ENCODE measurements at places on chromosomes 1 and 21.

GRCh38 chr1:111030590-111030989, 66.9 kb upstream of the LRIF1 start:
- no peak for DNase-seq

DNA sequence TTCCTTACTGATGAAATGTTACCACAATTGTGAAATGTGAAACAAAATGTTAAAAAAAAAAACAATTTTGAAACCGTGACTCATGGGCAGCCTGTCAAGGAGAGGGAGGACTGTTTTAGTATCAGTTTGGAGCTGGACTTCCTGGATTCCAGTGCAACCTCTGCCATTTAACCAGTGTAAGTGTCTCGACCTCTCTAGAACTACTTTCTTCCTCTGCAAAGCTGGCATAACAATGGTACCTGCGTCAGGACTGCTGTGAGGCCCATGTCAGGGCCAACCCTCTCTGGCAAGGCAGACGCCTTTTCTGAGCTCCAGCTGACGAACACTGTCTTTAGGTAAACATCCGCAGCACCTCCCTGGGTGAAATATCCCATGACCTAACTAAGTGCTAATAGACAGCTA, 20.9 kb downstream of the URB1 start:
- no peak for DNase-seq

DNA sequence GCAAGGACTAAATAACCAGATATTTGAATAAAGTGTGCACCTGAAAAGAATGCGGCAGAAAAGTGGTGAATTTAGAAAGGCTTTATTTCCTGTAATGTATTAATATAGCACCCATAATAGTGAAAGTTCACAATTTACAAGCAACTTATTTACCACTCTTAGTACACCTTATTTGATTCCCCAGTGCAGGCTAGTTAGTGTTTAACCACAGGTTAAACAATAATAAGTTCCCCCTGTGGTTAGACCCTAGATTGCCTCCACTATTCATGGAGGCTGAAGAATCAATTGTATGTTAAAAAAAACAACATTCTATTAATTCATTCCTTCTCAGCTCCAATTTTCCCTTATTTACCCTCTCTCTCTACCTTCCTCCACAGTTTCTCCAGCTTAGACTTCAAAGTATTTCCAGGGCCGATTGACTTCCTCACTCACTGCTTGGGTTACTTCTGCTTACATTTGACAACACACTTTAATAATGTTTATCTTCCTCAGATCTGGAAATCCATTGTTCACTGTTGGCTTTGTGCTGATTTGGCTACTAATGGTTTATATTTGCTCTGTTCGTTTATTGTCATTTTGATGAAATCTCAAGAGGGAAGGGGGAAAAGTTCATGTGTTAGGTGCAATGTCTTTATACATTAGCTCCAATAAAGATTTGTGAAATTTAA, 796.3 kb downstream of the BRINP3 start:
- no peak for DNase-seq

- no peak for DNase-seq
Observed at GRCh38 chr21:39644062-39644560, 31.4 kb downstream of the B3GALT5 start.

- DNase-seq, result no peak
Observed at GRCh38 chr1:222124602-222125001, 382.7 kb upstream of the DUSP10 start.

- no peak for DNase-seq
Observed at GRCh38 chr1:110434946-110435345, 16.0 kb upstream of the PROK1 start.

- no peak for DNase-seq
Observed at GRCh38 chr1:83760226-83761021, 238.5 kb downstream of the TTLL7 start.

Measured in amygdala (tissue), 56 donors.